A549 (cell line): ENCODE measurements at places on chromosomes 1 and 21. TPM values are rescaled to one million over a fixed set of nuclear protein-coding genes. Genes with fewer than 3 reads are reported as not detected.

PGBD5 gene
- polyA plus RNA-seq: 0.24 to 0.66 TPM (median 0.47 TPM) in 3 replicates

IGSF3 gene
- 15.9 to 18.5 TPM (median 17.4 TPM) in 3 replicates for polyA plus RNA-seq

MAN1C1 gene
- 0.20 to 0.29 TPM (median 0.27 TPM) in 3 replicates for polyA plus RNA-seq

SPAG17 gene
- 0.05 to 0.13 TPM in 2 of 3 replicates, not detected in the other for polyA plus RNA-seq

OR2T33 gene
- polyA plus RNA-seq: not detected in 3 replicates

TACSTD2 gene
- not detected in 3 replicates for polyA plus RNA-seq

HCRTR1 gene
- polyA plus RNA-seq: not detected in 3 replicates

DISC1 gene
- 0.31 to 0.50 TPM (median 0.39 TPM) in 3 replicates for polyA plus RNA-seq

FCN3 gene
- polyA plus RNA-seq: not detected in 3 replicates

CACNA1S gene
- polyA plus RNA-seq: not detected in 3 replicates

RASSF5 gene
- 1.4 to 2.2 TPM (median 1.9 TPM) in 3 replicates for polyA plus RNA-seq

OR2T29 gene
- polyA plus RNA-seq: not detected in 3 replicates

COA7 gene
- polyA plus RNA-seq: 22.0 to 23.6 TPM (median 22.3 TPM) in 3 replicates

CHODL gene
- not detected in 3 replicates for polyA plus RNA-seq

TESK2 gene
- polyA plus RNA-seq: 0.22 to 0.28 TPM (median 0.26 TPM) in 3 replicates

SLC6A17 gene
- polyA plus RNA-seq: 2.2 to 2.5 TPM (median 2.3 TPM) in 3 replicates

SELP gene
- polyA plus RNA-seq: not detected in 3 replicates

MNDA gene
- polyA plus RNA-seq: not detected in 3 replicates

ZNF678 gene
- 2.9 to 3.5 TPM (median 3.2 TPM) in 3 replicates for polyA plus RNA-seq

MIGA1 gene
- 6.1 to 6.5 TPM (median 6.2 TPM) in 3 replicates for polyA plus RNA-seq

RNF220 gene
- polyA plus RNA-seq: 47.7 to 58.4 TPM (median 54.5 TPM) in 3 replicates

MROH7 gene
- not detected in 3 replicates for polyA plus RNA-seq

NCSTN gene
- 40.5 to 44.6 TPM (median 41.6 TPM) in 3 replicates for polyA plus RNA-seq

TFF1 gene
- polyA plus RNA-seq: 0.64 to 1.4 TPM (median 1.0 TPM) in 3 replicates
